ENCODE measurements at places on chromosomes 5 and 9.

GRCh38 chr5:43412156-43412555 is at the start of gene CCL28:
Gene CCL28 (minus strand): TSS chr5:43412391. CDS start chr5:43412316, 75 bp downstream.
- no peak for DNase-seq

DNA sequence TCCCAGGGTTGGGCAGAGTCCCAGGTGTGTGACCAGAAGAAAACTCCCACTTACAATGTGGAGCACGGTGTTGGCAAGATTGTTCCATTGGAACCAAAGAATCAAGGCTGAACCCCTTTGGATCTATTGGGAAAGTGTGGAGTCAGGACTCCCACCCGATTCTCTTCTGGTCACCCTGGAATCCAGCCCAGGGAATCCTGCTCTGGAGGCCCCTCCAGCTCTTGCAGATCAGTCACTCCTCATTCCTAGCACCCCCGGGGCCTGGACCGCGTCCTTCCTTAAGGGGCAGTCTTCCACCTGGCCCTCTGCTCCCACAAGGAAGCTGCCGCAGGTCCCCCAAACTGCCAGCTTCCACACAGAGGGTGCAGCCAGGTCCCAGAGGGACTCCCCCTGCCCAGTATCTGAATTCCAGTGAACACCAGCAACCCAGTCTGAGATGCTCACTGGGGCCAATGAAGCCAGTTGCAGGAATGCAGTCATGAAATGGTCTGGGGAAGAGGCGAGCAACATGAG is 170.1 kb downstream of the GADD45G start:
- DNase-seq, result no peak

- DNase-seq, result no peak
Observed at GRCh38 chr9:111559000-111559610, 34.1 kb downstream of the ZNF483 start.

- no peak for DNase-seq
Observed at GRCh38 chr5:73983644-73984043, 357.6 kb downstream of the ARHGEF28 start.

- no peak for DNase-seq
Observed at GRCh38 chr9:118651511-118651910, 717.7 kb downstream of the BRINP1 start.

DNA sequence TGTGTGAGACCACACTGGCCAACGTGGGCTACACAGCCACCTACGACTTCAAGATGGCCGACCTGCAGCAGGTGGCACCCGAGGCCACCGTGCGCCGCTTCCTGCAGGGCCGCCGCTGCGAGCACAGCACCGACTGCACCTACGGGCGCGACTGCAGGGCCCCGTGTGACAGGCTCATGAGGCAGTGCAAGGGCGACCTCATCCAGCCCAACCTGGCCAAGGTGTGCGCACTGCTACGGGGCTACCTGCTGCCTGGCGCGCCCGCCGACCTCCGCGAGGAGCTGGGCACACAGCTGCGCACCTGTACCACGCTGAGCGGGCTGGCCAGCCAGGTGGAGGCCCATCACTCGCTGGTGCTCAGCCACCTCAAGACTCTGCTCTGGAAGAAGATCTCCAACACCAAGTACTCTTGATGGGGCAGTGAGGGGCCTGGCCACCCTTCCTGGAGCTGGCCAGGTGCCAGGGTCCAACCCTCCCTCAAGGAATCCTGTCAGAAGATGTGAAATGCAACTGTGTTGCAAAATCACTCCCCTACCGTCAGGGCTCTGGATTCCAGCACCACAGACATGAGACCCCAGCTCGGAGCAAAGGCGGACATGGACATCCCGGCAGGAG is 11.1 kb downstream of the DIPK1B start:
- DNase-seq, result no peak

DNA sequence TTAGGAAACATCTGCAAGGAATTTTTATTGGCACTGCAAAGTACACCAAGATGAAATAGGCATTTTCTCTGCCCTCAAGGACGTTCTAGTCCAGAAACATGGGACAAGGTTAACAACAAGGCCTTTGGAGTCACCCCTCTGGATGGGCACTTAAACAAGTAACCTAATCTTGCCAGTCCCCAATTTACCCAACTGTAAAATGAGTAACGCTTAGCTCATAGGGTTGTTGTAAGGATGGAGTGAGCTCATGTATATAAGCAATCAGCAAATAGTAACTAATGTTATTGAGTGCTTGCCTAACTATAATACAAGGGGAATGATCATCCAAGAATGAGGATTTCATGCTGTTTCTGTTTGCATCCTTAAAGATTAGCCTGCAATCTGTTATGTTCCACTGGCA is 189.3 kb downstream of the PAPPA start:
- no peak for DNase-seq

GRCh38 chr5:111942661-111943401 is 185.8 kb upstream of the NREP start:
- DNase-seq, result no peak

- DNase-seq, result no peak
Observed at GRCh38 chr5:43123887-43124286, 3.2 kb downstream of the ZNF131 start.

GRCh38 chr5:170347022-170347567 is 42.1 kb downstream of the KCNMB1 start:
- no peak for DNase-seq

- DNase-seq, result no peak
Observed at GRCh38 chr9:37452611-37453010, 12.6 kb downstream of the ZBTB5 start.

- DNase-seq, result no peak
Observed at GRCh38 chr5:38404667-38405276, 146.4 kb downstream of the EGFLAM start.

- no peak for DNase-seq
Observed at GRCh38 chr5:126848253-126848652, 71.3 kb downstream of the LMNB1 start.

DNA sequence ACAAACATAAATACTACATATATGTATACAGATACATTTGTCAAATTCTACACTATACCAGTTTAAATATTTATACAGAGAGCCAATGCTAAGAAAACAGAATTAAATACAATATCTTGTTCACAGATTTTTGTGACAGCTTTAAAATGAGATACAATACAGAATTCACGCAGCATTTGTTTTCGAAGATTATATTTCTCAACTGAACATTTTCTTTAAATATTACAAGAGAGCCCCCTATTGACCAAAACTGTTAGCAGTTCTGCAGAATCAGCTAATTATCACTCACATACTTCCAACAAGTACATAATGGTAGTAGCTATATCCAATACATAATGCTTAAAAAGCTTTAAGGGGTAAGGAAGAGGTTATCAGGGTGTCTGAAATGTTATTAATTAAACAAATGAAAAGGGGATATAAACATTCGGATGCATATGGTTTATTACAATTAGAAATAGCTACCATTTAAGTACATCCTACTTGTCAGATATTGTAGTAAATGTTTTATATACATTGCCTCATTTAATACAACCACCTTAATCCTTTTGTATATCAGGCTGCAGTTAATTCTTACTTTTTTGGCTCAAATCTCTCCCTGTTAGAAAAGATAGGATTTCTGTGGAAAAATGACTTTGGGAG is 31.7 kb downstream of the ZDHHC21 start:
- DNase-seq, result no peak

- DNase-seq, result no peak
Observed at GRCh38 chr5:32299059-32299677, 13.6 kb downstream of the MTMR12 start.

GRCh38 chr9:111013250-111013649 is 25.0 kb downstream of the LPAR1 start:
- DNase-seq, result no peak

- DNase-seq, result no peak
Observed at GRCh38 chr9:92327283-92327850, 1.6 kb downstream of the CENPP start.

DNA sequence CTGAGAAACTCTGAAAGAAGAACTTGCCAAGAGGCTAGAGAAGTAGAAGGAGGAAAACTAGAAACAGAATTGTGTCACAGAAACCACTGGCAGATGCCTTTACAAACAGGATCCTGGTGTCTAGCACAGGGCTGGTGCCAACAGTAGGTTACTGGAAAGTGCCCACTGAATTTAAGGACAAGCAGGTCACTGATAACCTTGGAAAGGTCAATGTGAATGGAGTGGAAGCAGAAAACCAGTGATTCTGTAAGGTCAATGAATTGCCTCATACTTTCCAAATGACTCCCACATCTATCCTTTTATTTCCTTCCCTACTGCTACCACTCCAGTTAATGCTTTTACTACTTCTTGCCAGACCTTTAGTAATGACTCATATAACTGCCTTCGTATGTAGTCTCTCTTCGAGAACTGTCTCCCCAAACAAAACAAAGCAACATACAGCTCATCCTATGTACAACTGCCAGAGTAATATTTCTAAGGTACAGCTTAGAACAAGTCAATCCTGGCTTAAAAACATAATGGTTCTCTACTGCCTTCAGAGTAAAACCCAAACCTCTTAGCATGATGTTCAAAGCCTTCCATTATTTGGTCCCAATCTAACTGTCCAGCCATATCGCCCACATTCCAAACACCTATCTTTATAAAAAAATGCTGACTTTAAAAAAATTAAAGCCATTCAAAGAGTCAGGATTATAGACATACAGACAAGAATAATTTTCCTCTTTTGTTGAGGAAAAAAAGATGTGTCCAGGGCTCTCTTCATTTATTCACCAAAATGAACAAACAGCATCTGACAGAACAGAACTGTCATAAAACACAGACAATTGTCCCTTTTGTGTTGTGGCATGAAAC is 52.5 kb downstream of the NR3C1 start:
- no peak for DNase-seq

DNA sequence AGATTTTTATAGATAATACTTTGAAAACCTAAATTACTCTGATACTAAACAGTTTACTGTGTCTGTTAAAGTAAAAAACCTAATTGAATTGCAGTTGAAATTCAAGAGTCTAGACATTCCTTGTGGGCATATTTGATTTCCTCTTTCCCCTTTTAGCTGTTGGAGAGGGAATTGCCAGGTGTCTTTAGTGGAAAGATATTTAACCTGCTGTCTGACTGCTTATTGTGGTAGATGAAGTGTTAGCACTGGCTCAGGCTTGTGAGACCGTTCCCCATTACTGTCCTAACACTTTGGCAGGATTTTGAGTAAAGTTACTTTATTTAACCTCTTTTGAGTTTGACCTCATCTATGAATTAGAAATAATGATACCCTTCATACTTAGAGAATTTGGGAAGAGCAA is 16.4 kb downstream of the MAP3K1 start:
- no peak for DNase-seq

DNA sequence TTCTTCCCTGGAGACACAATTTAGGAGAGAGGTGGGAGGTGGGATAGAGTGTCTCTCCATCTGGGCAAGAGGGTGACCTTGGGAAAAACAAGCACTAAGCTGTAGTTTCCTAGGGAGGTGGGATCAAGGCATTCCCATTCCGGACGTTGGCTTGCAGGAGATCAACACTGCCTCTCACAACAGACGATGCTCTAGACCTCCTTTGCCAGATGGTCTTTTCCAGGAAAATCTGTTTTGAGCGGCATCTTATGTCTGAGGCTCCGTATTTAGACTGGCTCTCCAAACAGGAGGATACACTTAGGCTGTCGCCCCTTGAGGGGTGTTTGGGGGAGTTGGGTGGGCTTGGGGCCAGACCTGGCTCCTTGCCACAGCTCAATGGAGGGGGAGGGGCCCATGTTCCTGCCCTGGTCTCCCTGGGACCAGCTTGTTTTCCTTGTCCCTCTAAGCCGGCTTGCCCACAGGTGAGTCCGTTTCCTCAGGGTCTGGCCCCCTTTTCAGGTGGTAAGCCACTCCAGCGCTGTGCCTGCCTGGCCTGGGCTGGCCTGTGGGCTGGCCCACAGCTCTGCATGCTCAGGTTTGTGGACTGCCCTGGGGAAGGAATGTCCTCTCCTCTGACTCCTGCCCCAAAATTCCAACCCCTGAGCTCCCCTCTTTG is 2.4 kb downstream of the PSD2 start:
- no peak for DNase-seq

GRCh38 chr5:52455920-52456319 is 331.8 kb upstream of the ITGA1 start:
- no peak for DNase-seq

GRCh38 chr9:29826421-29826820 is 2253.1 kb upstream of the C9orf72 start:
- no peak for DNase-seq

DNA sequence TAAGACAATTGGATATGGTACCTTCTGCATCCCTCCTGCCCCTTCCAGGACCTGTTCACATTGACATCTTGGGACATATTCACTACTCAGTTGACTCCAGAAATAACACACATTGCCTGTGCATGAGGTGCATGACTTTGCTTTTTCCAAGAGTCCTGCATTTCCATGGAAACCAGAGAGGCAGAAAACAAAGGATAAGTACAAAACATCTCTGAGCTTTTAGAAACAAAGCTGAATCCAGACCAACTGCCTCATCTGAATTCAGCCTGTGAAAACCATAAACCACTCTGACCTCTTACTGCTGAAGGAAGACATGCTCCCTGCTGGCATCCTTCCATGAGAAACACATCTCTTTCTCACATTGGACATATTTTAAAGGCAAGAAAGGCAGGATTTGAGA is 695.1 kb downstream of the TAF11L14 start:
- no peak for DNase-seq

DNA sequence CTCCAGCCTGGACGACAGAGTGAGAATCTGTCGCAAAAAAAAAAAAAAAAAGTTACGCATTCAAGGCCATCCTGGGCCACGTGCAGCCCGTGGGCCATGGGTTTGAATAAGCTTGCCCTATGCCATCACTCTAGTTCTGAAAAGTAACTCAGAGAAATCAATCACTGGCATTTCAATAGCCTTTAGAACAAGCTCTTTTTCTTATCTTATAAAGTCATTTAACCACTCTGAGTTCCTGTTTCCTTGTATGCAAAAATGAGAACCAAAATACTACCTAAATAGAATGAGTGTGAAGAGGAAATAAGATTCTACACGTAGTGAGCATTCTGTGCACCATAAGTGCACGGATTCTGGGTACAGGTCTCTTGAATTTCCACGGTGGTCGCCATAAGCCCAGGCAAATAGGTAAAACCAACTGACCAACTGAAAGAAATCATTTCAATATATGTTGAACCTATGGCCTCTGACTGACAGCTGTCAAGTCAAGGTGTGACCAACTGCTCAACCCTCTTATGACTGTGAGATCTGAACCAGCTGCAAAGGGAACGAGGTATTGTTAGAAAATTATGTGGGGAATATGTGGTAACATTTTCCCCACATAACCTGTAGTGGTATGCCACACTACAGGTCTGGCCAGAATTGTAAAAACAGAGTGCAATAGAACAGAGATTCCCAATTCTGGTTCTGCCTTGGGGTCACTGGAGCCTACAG is 143.9 kb upstream of the LHFPL2 start:
- no peak for DNase-seq

GRCh38 chr5:135020111-135020895 is 13.7 kb downstream of the PITX1 start:
- no peak for DNase-seq

- no peak for DNase-seq
Observed at GRCh38 chr5:159095151-159095721, 4.5 kb downstream of the EBF1 start.

- DNase-seq, result no peak
Observed at GRCh38 chr5:58185801-58186200, 274.1 kb downstream of the PLK2 start.

DNA sequence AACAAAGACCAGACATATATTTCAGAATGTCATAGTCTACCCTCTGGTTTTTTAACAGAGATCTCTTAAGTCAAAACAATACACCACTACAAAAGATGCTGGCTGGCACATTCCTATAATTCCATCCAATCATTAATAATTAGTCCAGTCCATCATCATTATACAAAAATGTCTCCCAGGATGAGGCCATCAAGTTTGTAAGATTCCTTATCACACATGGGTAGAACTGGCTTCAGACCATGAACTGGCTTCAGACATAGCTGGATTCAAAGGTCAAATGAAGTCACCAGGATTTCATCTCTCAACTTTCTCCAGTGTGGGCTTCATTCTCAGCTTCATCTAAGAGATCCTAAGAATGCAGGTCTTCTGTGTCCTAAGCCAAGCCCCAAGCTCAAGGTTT is 147.1 kb downstream of the ENC1 start:
- no peak for DNase-seq
